ENCODE measurements at places on chromosomes 7 and 10.

DNA sequence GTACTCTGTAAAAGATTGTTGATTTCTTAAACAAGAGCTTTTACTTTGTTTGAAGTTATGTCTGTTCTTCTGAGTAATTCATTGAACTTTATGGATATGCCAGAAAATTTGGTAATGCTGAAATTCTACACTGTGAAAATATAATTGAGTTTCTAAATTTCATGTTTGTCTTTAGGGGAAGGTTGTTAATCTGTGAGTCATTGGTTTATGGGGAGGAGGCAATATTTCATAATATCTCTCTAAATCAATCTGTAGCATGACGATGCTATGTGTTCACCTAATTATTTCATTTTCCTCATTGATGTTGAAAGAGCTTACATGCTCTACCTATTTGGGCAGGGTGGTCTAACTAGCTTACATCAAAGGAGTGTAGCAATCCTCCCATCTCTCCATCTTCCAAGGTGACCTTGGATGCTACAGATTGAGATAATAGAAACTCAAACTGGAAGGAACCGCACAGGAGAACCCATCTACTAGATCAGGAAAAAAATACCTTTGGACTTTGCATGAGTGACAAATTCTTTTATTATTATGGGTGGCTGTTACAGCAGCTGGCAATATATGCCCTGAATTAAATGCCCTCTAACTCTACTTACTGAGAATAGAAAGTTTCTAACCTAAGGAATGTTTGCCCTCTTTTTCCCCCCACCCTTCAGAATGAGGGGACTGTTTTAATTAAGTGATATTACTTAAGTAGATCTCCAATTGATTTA, 8.4 kb upstream of the SNX13 start:
- DNase-seq: no peak

DNA sequence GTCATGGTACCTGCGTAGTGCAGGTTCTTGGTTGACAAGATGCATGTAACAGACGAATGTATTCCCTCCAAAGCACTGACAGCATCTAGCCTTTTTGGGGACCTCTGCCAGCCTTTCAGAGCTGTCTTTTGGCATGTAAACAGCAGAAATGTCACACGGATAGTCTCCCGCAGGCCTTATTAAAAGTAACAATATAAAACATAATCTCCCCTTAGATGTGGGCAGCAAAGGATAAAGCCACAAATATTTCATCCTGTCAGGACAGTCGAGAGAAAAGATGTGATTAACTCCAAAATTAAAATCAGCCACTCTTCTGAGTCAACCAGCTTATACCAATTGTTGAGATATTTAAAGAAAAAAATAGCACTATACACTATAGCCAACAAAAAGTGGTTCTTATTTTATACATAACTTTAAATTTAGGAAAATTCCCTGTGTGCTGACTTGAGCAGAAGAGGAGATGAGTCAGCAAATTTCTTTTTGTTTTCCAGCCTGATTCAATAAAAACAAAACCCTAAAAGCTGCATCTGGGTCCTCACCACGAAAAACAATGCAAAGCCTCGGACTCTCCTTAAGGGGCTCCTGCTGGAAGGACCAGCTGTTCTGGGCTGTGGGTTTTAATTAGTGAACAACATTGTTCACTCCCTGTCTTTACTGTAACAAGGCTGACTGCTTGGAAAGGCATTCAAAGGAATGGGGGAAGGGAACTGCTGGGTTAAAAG, 240.2 kb downstream of the ADAM12 start:
- peak; percentile 81 for DNase-seq

GRCh38 chr10:97361537-97361901, 27.0 kb upstream of the FRAT2 start:
- no peak for DNase-seq

- no peak for DNase-seq
Measured at GRCh38 chr7:69635555-69636185, 37.4 kb downstream of the AUTS2 start.

GRCh38 chr7:80135309-80136104, 876 bp downstream of the GNAI1 start:
- DNase-seq: no peak

- no peak for DNase-seq
Measured at GRCh38 chr7:92835261-92835850, 1.0 kb downstream of the CDK6 start.

GRCh38 chr10:50310560-50311174, 59.4 kb upstream of the ASAH2 start:
- no peak for DNase-seq

- no peak for DNase-seq
Measured at GRCh38 chr7:52925332-52925731, 110.1 kb upstream of the POM121L12 start.

- no peak for DNase-seq
Measured at GRCh38 chr7:138879356-138879755, 81.4 kb upstream of the ATP6V0A4 start.
